ENCODE measurements at places on chromosomes 16 and 17.

GRCh38 chr17:20960871-20961270, 81.9 kb downstream of the USP22 start:
- no peak for DNase-seq

DNA sequence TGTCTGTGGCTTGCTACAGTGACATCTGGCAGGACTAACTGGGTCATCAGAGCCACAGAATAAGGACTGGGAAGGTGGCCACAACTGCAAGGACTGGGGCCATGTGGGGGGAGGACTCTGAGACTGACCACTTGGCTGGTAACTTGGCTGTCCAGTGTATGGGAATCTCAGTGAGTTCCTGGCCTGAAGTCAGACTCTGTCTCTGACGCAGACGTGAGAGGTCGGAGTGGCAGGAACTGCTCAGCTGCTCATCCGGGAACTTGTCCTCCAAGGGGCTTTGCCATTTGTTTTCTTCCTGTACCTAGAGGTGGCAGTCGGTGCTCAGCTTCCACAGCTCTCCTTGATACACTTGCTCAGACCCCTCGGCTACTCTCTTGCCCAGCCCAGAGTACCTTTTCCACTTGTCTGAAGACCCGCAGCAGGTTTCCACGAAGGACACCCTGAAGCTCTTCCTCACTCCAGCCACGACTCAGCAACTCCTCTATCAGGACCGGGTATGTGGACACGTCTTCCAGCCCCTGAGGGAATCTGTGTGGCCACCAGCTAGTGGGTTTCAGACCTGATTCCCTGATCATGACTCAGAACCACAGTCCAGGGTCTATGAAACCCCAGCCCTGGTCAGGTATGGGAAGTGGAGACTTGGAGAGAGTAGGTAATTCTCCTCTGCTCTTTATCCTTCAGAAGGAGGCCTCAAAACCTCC, 7.3 kb upstream of the DPEP3 start:
- DNase-seq = no peak

DNA sequence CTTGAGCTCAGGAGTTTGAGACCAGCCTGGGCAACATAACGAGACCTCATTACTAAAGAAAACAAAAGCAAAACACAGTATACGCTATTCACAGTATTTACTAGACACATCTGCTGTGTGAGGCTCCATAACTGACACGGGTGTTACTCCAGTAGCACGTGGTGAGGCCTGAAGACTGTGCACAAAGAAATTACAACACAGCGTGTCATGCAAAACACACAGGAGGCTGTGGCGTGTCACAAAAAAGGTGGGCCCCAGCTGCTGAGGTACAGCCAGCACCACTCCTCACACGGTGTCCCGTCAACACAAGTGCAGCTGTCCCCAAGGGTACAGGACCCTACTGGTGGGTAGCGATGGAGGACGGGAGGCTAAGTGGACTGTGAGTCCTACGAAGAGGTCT, 2.7 kb downstream of the CYBC1 start:
- no peak for DNase-seq

GRCh38 chr16:2824626-2825025, 5.5 kb upstream of the ZG16B start:
- DNase-seq = no peak

DNA sequence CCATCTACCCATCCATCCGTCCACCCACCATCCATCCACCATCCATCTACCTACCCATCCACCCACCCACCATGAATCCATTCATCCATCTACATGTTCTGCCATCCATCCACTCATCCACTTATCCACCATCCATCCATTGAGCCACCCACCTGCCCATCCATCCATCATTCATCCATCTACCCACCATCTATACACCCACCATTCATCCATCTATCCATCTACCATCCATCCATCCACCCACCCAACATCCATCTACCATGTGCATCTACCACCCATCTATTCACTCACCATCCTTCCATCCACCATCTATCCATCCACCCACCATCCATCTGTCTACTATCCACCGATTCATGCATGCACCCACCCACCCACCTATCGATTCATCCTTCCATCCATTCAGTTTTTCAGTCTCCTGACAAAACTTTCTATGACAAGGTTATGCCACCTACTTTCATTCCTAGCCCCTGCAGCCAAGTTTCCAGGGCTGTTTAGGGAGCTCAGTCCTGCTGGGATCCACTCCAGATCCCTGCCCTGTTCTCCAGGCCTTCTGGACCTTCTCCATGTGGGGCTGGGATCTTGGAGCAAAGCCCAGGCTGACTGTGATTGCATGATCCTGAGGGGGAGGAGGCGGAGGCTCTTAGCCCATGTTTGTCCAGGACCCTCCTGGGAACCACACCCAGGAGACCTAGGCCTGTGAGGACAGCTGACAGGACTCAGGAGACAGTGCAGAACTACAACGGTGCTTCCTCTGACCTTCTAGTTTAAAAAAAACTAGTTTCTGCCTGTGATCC, 27.4 kb downstream of the BCO1 start:
- no peak for DNase-seq

- no peak for DNase-seq
These were observed 19.6 kb downstream of the SPIRE2 start for GRCh38 chr16:89847940-89848297.

GRCh38 chr16:52549011-52549692, 2.2 kb upstream of the TOX3 start:
- DNase-seq = no peak

- no peak for DNase-seq
These were observed 19.9 kb downstream of the CFAP20 start for GRCh38 chr16:58109330-58109729.

DNA sequence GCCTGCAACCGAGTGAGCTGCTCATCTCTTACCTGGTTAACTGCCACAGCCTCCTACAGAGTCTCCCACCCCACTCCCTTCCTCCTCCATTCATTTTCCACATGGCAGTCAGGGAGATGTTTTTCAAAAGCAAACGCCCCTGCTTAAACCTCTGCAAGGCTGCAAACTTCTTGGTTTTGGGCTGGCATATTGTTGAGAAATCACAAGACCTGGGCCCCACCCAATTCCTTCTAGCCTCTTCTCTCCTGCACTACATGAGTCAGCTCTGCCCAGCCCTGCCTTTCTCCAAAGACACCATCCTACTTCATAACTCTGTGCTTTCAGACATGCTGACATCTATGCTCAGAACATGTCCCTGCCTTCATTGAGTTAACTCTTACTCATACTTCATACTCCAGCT, 136.1 kb downstream of the SPACA3 start:
- no peak for DNase-seq

DNA sequence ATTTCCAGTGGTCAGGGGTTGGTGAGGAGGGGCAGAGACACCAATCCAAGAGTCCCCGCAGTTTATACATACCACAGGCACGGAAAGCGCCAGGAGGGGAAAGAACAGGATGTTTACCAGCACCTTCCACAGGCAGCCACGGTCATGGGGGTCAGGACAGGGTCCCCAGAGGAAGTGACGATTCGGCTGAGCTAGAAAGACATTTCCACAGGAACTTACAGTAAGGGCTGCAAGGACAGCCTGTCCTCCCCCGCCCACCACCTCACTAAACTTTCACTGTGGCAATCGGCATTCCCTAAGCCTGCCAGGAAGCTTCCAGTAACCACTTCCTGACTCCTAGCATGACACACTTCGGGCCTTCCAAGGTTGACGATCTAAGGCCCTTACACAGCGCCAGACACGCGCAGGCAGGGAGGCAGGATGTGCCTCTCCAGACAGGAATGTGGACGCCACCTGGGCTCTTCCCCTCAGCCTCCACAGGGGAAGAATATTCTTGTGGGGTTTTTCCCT, 1.2 kb upstream of the MT2A start:
- DNase-seq = no peak

DNA sequence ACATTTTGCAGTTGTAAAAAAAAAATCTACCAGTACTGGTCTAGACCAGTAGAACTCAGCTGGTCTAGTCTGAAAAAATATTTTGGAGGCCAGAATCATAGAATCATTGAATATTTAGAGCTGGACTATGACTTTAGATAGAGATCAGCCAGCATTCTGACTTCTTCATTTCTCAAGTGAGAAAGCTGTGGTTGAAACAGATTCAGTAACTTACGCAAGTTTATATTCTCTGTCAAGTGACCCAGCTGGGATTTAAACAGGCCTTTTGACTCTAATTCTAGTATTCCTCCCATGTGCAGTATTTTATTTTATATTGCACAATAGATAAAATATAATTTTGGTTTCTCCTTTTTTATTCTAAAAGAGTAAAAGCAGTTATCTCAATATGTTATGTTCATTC, 4.9 kb downstream of the TNRC6A start:
- DNase-seq = no peak
